IPS-NIHi11 (cell line): ENCODE measurements at places on chromosomes 6 and 20.
A peak's percentile ranks its signal among the peaks of the same experiment; 100 is the strongest.

DNA sequence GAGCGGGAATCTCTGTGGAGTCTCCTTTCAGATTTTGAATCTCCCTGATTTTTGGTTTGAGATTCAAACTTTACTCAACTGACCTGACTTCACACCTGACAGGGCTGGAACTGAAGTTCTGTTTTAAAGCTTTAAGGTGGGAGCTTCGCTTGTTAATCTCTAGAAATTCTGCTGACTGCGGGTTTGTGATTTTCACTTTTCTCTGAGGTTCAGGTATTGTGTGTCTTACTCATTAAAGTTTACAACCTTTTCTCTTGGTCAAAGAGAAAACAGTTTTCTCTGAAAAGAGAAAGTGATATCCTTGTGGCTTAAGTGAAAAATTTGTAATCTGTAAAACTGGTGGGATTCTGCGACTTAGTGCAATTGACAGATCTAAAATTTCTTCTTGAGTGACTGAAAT, 20.7 kb upstream of the IGF2R start:
- no peak for DNase-seq

GRCh38 chr6:26284537-26285142, 80.4 kb upstream of the BTN3A2 start:
- DNase-seq, result no peak

- no peak for DNase-seq
Measured at GRCh38 chr20:46979603-46980241, 85.1 kb downstream of the EYA2 start.

DNA sequence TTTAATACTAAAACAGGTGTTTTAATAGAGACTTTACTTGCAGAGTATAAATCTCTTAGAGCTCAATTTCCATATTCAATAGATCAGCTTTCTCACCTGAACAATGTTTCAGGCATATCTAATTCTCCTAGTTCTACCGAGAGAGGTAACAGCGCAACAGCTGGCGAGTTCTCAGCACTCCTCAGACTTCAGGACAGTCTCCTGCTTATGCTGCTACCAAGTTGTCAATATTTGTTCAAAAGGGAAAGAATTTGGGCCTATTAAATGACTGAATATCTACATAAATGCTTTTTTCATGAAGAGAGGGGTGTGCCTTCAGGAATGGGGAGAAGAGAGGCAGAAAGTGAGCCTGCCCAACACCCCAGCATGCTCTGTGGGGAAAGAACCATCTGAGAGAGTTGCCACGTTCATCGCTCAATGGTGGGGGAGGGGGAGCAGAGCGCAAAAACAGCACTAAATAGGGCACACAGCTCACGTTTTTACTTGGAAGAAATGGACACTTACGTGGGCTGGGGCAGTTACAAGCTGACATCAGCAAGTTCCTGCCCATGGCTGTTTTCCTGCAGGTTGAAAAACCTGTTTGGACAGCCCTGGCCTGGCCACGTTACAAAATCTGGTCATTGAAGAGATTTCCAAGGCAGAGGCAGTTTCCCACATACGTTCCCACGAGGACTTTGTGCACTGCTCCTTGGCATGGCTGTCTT, 38.0 kb downstream of the EZR start:
- peak; percentile 30 for DNase-seq

DNA sequence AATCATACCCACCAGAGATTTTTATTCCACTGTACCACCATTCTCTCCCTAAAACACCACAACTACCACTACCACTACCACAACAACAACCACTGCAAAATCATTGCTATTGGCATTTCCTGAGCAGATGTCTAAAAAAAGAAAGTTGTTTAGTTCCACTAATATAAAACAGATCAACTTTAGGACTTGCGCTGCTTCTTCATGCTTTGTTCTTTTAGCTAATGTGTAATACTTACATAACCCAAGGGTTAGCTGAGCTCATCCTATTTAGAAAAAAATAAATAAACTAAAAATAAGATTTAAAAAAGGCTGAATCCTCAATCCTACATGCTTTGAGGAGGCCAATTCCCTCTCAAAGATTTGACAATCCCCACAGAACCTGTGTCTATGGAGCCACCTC, 11.4 kb downstream of the IYD start:
- DNase-seq, result no peak

DNA sequence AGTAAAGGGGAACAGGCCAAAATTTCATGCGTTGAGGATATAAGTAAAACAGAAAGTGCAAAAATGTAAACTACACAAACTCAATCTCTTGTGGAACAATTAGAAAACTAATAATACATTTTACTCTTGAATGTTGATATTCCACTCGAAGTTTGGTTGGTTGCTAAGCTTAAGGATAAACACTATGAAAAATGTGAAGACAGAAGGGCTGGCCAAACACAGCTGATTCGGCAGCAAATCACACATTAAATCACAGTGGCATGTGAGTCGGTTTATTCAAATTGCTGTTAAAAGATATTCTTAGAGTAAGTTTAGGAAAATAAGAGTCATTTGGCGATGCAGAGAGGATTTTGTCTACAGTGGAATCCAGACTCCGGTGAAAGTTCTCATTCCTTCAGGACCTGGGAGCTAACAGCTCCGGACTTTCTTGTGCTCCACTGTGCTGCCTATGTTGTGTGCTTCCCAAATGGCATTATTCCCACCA, 1.4 kb upstream of the EPM2A start:
- no peak for DNase-seq

DNA sequence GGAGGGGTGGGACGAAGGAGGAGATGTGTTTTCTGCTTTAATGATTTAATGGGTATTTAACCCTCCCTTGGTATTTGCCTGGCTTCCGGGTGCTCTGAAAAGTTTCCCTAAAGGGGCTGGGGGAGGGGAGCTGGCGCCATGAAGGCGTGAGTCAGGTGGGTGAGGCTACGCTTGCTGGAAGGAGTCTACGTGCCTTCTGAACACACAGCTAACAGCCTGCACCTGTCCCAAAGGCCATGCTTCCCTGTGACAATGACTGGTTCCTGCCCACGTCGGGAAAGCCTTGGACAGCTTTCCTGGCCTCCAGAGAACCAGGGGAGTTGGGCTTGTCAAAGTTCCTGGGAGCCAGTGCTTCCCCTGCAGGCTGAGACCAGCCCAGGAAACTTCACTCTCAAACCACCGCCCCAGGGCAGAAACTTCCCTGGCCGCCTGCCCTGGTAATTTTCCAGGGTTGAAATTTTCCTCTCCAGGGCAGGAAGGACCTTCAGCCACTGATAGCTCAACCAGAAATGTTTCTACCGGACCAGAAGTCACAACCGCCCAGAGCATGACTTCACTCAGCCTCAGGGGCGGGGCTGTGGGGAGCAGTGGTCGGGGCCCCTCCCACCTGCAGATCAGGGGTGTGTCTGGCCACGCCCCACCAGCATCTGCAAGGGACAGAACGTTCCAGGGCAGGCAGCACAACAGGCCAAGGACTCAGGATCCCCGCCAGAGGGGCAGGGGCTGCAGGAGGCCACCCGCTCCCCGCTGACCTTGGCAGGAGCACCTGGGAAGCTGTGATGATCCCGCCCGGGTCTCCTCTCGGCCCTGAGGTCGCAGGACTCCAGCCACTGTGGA, 18.6 kb upstream of the SLCO4A1 start:
- DNase-seq, result peak; percentile 99

DNA sequence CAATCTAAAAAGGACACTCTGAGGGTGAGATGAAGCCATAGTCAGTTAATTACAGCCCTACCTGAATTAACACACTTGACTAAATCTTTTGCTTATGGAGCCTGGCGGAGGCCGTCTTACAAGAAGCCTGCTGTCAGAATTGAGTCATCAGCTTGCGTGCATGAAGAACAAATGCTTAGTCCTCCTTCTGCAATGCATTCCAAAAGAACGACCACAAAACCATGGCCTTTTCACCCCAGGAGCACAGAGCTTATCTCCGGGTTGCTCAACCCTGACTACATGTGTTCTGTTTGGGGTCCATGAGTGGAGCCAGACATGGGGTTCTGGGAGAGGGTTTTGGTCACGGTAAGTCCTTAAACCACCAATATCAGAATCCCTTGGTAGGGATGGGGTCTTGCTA, 318.1 kb downstream of the CLIC5 start:
- no peak for DNase-seq

DNA sequence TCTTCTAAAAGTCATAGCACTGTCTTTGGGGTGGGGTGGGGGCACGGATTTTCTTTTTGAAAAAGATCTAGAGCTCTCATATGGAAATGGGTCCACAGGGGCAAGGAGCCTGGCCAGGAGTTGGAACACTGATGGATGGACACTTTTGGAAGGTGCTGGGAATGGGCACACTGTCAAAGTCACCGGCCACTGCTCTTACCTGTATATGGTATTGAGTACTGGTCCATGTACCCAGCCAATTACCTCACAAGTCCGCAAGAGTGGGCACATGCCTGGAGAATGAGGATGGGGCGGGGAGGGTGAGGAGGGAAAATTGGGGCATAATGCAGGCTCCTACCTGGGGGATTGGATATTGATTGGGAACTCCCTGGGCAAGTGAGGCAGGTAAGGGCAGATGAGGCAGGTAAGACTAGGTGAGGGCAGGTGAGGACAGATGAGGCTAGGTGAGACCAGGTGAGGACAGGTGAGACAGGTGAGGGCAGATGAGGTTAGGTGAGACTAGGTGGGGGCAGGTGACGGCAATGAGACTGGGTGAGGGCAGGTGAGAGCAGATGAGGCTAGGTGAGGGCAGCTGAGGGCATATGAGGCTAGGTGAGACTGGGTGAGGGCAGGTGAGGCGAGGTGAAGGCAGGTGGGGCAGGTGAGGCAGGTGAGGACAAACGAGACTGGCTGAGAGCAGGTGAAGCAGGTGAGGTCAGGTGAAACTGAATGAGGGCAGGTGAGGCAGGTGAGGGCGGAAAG, 167.9 kb downstream of the NRN1 start:
- no peak for DNase-seq

GRCh38 chr6:97656236-97656635, 373.2 kb upstream of the MMS22L start:
- DNase-seq, result no peak

- DNase-seq, result no peak
Measured at GRCh38 chr6:132907914-132908313, 93.5 kb downstream of the RPS12 start.

DNA sequence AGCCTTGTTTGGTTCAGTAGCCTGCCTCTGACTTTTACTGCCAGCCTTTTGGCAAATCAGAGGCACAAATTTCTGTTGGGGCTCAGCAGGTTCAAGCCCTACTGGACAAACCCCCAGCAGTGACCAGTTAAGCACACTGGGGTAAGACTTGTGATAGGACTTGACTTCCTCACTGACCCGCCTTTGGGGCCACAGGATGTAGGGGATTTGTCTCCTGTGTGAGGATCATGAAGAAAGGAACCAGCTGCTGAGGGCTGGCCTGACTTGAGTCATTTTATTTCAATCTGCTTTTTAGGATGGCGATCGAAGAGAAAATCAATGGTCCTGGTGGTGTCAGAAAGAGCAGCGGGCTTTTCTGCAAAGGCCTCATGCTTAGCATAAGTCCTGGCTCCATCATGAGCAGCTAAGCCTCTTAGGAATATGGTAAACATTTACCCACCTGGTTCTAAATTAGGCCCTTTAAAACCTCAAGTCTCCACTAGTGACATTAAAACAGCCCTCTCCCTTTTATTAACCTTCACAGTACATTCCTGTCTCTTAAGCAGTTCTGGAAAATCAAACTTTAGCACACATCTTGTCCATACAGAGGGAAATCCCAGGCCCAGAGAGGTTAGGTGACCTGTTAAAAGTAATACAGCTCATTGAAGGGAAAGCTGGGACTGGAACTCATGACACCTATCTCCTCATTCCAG, 16.6 kb downstream of the CHMP4B start:
- DNase-seq, result no peak

DNA sequence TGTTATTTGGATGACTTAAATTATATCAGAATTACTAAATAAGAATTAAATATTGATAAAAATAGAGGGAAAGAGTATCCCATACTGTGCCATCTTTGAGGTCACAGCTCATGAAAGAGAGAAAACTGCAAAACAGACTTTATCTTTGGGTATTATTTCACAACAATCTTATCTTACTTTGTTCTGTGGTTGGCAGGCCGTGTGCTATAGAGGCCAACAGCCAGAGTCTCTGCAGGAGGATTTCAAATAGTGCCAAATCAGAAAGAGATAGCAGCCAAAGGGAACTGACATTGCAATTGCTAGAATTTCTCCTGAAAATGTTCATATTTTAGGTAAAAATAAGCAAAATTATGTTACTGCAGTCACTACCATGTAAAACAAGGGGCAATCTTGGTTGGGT, 354.2 kb downstream of the GRIK2 start:
- DNase-seq, result no peak

- no peak for DNase-seq
Measured at GRCh38 chr6:164129218-164129617, 714.7 kb downstream of the QKI start.

DNA sequence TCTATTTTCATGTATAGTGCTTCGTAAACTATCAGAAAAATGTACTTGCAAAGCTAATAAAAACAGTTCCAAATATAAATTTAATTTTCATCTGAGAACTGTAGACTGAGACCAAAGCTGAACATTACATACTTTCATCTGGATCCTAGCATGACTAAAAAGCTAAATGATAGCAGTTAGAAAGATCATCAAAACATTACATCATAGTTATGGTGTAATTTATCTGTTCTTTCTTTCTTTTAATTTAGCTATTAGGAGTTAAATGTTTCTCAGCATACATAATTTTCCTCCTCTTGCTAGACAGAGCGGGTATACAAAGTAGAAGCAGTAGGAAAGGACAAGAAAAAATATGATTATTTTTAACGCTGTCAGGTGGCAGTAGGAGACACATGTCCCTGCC, 164.2 kb upstream of the THEMIS start:
- DNase-seq, result no peak

GRCh38 chr20:33437141-33437911, 6.2 kb downstream of the SNTA1 start:
- no peak for DNase-seq

GRCh38 chr6:78538002-78538401, 329.3 kb upstream of the IRAK1BP1 start:
- no peak for DNase-seq

DNA sequence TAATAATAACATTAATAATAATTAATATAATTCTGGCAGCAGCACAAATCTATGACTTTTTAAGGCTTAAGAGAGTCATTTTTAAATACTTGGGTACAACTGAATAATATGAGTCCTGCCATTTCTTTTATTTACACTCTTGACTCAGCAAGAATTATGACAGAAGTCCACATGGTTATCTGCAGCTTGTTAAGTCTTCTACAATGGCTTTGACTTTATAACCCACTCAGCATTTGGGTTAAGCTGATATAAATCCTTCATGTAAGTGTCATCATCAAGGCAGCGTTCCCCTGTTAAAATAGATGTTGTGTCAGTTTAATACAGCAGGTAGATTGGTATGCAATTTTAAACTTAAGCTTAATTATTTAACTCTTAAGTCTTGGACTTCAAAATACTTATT, 131.7 kb downstream of the ARHGAP18 start:
- DNase-seq, result no peak

DNA sequence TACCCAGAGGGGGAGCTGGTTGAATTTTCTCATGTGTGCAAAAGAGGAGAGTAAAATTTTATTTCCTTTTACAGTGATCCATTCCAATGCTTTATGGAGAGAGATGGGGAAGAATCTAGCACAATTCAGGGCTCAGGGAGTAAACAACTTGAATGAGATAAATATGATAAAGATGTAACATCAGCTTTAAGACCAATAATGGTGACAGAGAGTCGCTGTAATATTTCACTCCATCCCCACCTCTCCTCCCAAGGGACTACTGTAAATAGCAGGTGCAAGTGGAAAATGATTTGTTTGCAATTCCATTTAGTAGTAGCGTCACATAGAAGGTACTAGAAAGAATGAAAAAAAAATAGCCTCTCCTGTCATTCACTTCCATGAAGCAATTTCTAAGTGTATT, 4.8 kb downstream of the CRISP3 start:
- no peak for DNase-seq
